Activated CD4-positive, alpha-beta T cell treated with anti-CD3 and anti-CD28 coated beads for 4 hours (primary cell): ENCODE measurements at places on chromosomes 12 and 14.

DNA sequence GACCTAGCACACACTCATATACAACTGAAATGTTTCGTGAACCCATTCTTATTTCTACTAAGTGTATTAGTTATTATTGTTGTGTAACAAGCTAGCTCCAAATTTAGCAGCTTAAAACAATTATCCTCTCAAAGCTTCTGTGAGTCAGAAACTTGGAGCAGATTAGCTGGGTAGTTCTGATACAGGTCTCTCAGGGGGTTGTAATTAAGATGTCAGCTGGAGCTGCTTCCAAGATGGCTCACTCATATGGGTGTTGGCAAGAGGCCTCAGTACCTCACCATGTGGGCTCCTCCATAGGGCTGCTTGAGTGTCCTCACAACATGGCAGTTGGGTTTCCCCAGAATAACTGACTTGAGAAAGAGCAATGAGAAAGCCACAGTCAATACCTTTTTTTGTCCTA lies 9.8 kb downstream of the GPR135 start:
- no peak for DNase-seq

- no peak for DNase-seq
These were observed 9.8 kb downstream of the FAM222A start for GRCh38 chr12:109723311-109723881.

DNA sequence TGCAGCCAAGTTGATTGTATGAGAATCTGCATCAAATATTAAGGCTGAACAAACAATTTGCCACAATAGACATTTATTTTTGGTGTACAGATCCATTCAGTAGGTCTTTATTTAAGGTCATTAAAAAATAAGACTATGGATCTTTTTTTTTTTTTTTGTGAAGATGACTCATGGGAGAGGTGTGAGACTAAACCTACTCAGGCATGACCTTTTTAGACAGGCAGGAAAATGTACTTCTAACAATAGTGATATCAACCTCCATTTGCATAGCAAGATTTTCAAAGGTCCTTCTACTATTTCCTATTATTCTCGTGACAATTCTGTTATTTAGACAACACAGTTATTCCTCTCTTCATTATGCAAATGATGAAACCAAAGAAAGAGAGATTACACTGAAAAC lies 39.9 kb upstream of the PTPRR start:
- DNase-seq: no peak

GRCh38 chr12:92136965-92137721 lies 8.5 kb downstream of the BTG1 start:
- no peak for DNase-seq

DNA sequence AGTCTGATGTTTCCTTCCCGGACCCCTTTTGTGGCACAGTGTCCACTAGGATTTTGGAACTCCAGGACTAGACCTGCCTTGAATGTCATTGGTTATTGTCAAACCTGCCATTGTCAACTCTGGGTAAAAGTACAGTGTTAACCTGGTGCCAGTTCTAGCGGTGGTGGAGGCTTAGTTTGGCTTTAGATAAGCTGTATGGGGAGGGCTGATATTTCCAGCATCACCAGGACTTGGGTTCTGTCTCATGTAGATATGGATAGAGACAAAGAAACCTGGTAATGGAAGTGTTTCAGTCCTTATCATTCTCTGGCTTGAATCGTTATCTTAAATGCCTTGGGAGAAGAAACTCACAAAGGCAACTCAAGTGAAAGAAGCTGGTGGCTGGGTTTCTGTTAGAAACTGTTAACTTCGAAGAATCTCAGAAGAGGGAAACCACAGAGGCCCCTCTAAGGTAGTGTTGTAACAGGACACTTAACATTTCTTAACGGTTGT lies 10.6 kb downstream of the CHST11 start:
- no peak for DNase-seq

- no peak for DNase-seq
These were observed 16.6 kb upstream of the CCDC177 start for GRCh38 chr14:69591317-69591716.

GRCh38 chr12:50732591-50732990 lies 31.3 kb upstream of the ATF1 start:
- no peak for DNase-seq

DNA sequence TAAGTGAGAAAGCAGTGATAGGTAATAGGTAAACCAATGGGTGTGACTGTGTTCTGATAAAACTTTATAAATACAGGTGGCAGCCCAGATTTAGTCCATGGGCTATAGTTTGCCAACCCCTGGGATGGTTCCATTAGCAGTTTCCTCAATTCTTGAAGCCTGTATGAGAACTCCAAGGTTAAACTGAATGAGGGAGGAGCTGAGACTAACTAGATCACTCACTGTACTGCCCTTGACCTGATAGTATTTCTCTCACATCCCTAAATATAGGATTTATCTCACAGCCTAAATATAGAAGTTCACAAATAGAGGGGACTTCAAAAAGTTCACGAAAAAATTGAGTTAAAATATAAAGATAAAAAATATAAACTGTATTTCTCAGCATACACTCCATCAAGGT lies 439.6 kb upstream of the CCDC196 start:
- no peak for DNase-seq

DNA sequence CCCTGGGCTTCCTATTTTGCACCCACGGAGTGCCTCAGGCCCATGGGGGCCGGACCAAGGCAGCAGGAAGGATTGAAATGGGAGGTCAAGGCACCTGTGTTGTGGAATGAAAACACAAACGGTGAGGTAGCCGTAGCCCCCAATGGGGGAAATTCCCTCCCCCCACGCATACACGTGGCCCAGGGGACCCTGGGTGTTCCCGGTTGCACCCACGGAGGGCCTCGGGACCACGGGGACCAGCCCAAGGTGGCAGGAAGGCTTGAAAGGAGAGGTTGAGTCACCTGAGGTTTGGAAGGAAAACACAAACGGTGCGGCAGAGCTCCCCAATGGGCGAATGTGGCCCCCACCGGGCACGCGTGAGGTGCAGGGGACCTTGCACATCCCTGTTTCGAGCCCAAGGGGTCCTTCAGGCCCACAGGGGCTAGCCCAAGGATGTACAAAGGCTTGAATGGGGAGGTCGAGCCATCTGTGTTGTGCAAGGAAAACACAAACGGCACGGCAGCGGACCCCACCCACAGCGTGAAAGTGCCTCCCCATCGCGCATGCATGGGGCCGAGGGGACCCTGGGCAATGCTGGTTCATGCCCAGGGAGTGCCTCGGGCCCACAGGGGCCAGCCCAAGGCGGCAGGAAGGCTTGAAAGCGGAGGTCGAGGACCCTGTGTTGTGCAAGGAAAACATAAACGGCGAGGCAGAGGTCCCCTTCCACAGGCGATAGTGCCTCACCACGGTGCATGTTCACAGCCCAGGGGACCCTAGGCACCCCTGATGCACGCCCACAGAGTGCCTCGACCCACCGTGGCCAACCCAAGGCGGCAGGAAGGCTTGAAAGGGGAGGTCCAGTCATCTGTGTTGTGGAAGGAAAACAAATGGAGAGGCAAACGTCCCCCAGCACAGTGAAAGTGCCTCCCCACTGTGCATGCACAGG lies 376.7 kb downstream of the ALG10 start:
- DNase-seq: no peak

GRCh38 chr12:61138415-61138759 lies 1121.8 kb upstream of the USP15 start:
- no peak for DNase-seq

GRCh38 chr14:87285506-87285905 lies 707.5 kb downstream of the GALC start:
- DNase-seq: no peak

DNA sequence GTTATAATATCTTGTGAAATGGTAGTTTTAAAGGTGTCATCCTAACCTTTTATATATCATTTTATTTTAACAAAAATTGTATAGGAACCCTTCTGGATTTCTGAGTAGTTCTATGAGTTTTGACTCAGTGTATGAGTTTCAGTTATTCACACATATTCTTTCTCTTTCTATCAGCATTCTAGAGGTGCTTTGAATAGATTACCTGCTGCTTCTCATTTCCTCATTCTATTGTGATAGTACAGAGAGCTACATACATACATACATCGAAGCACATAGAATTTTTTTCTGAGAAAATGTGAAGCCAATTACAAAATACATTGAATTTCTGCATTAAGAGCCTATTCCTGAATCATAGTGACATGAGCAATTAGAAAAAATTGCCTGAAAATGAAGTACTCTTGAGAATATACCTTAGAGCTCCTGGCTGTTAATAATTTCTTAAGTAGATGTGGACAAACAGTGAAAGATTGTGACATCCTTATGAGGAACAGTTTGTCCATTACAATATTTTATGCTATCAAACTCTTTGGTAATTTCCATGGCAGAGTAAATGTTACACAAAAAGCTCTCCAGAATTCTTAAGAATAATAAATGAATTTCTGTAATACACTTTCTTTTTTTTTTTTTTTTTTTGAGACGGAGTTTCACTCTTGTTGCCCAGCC lies 556.6 kb downstream of the TRHDE start:
- no peak for DNase-seq

DNA sequence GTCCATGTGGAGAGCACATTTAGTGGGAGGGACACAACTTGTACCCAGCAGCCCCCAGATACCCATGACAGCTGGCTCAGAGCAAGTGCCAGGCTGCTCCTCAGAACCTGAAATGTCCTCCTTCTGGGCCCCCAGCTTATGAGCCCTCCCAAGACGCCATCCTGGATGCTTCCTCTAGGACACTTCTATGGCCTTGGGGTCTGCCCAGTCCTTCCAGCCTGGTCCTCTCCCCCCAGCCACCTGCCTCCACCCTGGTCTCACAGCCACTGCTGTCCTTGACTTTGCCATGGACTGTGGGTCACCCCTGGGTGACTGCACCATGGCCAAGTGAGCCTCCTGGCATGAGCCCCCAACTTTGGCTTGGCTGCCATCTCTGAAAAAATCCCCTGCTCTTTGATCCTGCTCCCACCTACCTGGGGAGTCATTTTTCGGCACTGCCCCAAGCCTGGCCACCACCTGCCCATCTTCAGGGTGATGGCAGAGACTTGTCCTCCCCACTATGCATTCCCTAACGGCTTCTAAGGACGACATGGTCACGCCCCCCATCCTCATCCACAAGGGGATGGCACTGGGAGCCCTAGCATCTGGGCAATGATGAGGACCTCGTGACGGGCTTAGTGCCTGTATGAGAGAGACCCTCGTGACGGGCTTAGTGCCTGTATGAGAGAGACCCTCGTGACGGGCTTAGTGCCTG lies 323.7 kb downstream of the TMEM121 start:
- no peak for DNase-seq

DNA sequence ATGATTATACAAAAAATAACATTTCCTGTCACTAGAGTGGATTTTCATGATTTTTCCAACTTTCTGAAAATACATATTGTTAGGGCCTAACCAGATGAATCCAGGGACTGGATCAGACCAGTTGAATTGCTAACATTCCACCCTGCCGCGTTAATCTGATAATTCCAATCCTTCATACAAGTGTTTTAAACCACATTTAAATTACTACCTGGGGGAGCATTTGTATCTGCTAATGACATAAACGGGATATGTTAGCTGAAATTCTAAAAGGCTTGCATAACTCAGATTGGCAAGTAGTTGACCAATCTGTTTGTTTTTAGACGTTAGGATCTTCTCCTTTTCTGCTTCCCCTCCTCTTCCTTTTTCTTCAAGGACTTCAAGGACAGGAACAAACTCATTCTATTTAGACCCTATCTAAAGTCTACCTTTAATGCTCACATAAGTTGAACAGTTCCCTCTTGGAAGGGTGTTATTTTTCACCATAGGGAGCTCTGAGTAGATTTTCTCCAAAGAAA lies 239.0 kb downstream of the ADAMTS20 start:
- DNase-seq: no peak
